ENCODE measurements at places on chromosomes 2 and 18.
A peak's percentile ranks its signal among the peaks of the same experiment; 100 is the strongest.

GRCh38 chr18:61420218-61420885, 87.1 kb downstream of the CDH20 start:
- no peak for DNase-seq

DNA sequence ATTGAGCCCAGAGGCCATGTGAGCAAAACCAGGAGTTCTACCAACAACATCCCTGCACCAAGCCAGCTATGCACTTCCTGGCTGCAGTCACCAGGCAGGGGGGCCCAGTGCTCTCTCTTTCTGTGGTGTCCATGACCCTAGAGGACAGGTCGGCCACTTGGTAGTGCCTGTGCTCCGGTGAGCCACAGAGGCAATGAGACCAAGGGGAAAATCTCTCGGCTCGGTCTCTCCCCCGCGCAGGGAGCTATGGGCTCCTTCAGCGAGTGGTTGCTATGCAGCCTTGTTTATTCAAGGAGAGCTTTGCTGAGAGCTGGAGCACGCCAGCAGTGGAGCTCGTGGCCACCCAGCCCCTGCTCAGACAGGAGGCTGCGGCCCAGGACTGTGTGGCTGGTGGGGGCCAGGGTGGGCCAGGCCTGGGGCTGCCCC, at the start of gene TOGARAM2:
Gene TOGARAM2, plus strand, starts transcription at position 283 of the 426 bp plus-strand sequence. CDS start 13,537 bp downstream, outside the sequence.
- no peak for DNase-seq

DNA sequence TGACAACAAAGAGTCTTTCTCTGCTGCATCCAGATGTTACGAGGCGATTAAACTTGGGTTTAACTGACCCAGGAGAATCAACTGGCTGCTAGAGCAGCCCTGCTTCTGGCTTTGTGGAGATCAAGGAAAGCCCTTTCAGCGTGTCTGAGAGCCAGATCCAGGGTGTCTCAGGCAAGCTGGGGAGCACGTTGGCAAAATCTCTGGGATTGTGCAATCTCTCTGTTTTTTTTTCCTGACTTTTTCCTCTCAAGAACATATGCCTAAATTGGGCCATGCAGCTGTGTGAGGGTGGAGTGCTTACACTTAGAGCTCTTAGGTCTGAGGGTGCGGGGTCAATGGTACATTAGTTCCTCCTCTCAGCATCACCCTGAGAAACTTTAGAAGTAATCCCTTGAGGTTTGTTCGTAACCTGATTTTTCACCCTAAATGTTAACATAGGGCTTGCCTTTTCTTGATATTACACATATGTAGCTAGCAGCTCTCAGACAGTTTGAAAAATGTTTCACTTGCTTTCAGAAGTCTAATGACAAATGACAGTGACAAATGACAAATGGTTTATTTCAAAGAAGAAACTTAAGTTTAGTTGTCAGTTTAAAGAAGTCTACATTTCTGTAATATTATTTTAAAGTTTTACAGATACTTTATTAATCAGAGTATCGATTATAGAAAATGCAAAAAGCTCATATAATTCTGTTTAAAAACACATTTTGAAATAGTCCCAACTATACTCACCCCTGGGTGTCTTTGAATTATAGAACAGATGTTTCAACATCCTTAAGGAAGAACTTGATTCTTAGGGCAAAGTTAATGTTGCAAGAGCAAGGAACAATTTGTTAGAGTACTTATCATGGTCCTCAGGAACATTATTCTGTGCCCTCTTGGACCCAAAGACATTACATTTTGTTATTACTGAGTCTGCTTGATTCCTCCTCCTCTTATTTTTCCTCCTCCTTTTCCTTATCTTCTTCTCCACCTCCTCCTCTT, 38.4 kb upstream of the ZSWIM2 start:
- peak; percentile 89 for DNase-seq

DNA sequence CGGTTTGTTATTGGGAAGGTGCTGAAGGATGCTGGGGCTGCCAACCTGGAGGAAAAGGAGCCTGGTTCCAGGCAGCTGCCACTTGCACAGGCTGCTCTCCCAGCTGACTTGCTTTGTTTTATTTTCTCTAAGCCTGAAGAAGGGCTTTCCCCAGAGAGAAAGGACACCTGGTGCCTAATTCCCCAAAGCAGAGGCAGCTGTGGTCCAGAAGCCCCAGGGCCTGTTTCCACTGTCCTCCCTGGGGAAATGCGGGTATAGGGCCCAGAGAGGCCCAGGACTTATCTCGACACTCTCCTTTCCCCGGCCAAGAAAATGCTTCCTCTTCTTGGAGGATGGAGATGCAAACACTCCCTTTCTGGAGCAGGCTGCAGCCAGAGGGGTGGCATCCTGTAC, 30.1 kb downstream of the INO80C start:
- DNase-seq: no peak

DNA sequence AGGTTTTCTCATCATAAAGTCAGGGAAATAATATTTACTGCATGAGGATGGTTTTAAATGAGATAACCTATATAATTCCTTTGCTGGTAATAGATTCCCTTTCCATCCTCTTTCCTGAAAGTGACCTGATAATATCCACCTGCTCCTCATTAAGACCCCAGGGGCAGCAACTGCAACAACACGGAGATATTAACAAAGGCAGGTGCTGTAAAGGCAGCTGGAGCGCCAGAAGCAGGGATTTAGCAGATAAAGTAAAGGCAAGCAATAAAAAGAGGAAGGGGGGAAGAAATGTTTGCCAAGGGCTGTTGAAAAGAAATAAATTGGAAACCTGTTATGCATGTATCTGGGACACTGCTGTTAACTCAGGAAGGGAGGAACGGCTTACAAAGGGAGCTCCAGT, 472.6 kb upstream of the KLHL29 start:
- no peak for DNase-seq

DNA sequence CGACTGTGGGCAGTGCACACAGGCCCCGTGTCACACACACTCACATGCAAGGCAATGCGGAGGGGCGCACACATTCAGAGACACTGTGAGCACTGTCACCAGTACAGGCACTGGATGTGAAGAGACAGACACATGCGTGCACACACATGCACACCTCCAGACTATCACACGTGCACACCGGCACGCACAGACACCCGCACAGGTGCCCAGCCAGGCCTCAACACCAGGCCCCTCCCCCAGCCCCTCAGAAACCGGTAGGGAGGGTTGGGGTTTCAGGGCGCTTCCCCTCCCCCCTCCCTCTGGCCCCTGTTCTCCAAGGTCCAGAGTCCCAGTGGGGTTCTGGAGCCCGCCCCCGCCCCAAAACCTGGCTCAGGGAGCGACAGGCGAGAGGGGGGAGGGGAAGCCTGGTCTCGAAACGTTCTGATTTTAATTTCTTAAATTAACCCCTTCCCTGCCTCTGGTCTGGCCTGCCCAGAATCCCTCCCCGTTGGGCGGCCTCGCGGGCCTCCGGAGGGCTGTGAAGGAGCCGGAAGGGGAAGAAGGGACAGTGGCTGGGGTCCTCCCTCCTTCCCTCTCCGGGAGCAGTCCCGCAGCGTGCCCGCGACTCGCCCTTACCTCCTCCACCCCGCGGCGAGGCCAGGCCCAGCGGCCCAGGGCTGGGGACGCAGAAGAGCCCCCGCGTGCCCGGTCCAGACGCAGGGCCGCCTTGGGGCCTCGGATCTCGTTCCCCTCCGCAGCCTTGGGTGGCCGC, 558 bp downstream of the FBXO41 start:
- no peak for DNase-seq

- DNase-seq: no peak
Measured at GRCh38 chr2:30721241-30721640, 86.0 kb downstream of the CAPN13 start.

GRCh38 chr18:60100778-60101177, 201.0 kb downstream of the PMAIP1 start:
- DNase-seq: no peak

DNA sequence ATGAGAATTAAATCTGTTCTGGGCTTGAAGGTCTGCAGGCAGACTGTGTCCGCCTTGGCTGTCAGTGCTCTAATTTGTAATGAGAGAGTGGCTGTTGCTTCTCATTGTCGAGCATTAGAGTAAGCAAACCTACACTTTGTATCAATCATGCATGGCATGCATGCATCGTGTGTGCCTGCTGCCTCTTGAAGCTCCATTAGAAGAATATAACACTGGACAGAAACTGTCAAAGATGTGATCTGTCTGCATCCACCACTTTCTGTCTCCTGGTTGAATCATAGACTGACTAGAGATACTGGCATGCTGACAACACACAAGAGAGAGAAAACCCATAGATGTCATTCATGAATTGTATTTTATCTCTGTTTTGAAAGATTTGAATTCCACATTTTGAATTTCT, 275.0 kb upstream of the NXPH2 start:
- DNase-seq: no peak

- no peak for DNase-seq
Measured at GRCh38 chr18:25169701-25170100, 182.3 kb downstream of the ZNF521 start.

GRCh38 chr2:231679908-231680284, 28.4 kb upstream of the PTMA start:
- DNase-seq: no peak

GRCh38 chr18:11587432-11587831, 22.0 kb upstream of the SLC35G4 start:
- DNase-seq: no peak

DNA sequence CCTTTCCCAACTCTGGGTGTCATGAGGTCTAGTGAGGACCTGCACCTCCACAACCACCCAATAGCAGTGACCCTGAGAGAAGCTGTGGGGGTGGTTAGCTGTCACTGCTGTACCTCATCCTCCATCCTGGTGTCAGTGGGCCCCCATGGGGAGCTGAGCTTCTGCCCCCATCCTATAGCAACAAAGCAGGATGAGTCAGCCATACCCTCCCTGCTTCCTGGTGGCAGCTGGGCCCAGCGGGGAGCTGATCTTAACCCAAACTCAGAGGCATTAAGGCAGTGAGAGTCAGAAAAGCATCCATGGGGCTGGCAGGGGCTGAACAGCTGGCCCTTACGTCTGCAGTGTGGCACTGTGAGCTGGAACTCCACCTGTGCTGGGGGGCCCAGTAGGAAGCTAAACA, 247.8 kb upstream of the HDAC4 start:
- no peak for DNase-seq

- DNase-seq: no peak
Measured at GRCh38 chr18:71899183-71899582, 645.0 kb downstream of the CBLN2 start.

- DNase-seq: no peak
Measured at GRCh38 chr2:95041824-95042442, 16.4 kb downstream of the MAL start.

DNA sequence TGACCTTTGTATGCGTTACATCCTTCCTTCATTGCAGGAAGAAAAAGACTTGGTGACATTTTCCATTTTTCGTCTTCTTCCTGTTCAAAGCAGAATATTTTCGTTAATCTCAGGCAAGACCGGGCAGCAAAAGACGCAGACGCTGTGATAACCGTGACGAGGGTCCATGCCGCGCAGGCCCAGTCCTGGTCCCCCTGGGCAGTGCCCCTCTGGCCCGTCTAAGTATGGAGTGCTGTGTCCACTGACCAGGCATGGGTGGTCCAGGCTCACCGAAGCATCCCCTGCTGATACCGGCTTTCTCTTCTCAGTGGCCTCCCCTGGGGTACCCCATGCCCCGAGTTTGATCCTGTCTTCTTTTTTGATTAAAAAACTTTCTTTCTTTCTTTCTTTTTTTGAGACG, 135.2 kb upstream of the ASB18 start:
- DNase-seq: no peak

- DNase-seq: peak; percentile 16
Measured at GRCh38 chr2:51919395-51919794, 887.5 kb upstream of the NRXN1 start.

DNA sequence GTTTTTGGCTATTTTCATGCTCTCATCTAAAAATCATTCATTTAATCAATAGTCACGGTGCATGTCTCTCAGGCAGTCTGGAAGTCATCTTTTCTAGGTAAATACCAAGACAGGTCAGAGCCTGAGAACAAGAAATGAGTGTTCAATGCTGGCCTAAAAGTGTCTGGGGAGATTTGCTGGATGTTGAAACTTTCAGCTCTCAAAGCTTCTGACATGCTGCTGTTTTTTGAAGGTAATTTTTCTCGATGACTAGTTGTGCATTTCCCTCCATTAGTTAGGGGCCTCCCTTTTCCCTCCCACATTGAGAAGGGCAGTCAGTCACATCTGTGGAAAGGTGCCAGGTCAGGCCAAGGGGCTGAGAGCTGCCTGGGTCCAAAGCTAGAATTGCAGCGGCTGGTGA, 115.6 kb downstream of the LPIN1 start:
- DNase-seq: no peak

DNA sequence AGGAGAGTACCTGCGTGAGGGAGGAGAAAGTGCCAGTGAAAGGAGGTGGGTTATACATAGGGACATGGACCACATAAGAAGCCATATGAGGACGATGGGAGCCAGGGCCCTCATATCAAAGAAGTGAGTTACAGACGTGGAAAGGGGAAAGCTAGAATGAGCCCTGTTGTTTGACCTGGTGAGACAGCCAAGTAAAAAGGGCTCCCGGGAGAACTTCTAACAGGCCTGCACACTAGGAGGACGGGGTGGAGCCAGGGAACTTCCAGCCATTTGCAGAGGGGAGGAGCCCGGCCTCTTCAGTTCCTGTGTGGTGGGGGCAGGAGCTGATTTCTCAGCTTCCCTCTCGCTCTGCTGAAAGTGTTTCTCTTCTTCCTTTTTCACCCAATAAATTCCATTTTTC, 84.1 kb upstream of the SLC66A3 start:
- no peak for DNase-seq

DNA sequence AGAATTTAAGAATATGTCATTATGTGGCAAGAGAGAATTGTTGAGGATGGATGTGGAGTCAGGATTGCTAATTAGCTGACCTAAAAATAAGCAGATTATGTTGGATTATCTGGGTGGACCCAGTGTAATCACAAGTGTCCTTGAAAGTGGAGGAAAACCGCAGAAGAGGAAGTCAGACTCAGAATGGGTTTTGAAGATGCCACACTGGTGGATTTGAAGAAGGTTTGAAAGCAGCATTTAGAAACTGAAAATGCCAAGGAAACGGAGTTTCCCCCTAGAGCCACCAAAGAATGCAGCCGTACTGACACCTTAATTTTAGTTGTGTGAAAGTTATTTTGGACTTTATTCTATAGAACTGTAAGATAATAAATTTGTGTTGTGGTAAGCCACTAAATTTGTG, 41.6 kb upstream of the DPP10 start:
- DNase-seq: no peak

GRCh38 chr2:6865346-6866274, at the start of gene CMPK2:
Gene CMPK2 (minus strand): TSS chr2:6865907. CDS start chr2:6865696, 211 bp downstream.
- no peak for DNase-seq

- DNase-seq: no peak
Measured at GRCh38 chr2:177400337-177400923, 7.9 kb downstream of the AGPS start.

DNA sequence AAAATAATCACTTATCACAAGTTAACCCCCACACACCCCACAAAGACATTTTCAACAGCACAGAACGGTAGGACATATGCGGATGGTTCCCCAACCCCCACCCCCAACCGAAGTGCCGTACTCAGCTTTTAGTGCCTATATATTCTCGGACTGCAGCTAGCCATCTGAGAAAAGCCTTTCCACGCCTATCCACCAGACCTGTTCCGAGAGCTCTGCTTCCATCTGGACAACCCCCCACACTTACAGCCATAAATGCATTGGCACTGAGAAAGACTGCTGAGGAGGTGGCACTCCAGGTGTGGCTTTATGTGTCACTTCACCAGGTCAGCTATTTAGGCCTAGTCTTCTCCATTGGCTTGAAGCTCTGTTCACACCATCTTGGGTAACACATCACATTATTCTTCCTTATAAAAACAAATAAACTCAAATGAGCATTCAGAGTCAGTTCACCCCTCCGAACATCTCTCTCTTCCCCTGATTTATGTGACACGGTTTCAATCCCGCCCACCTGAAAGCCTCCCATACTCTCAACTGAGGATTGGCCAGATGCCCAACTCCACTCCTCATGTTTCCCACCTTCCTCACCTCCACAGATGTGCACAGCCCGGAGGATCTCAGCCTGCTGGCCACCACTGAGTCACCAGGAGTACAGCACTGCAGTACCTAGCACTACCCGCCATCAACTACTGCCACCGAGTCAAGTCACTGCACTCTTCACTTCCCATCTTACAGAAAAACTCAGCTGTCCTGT, 127.4 kb downstream of the CACNB4 start:
- DNase-seq: no peak
